ENCODE measurements at places on chromosomes 5 and 9. TPM values are rescaled to one million over a fixed set of nuclear protein-coding genes. Genes with fewer than 3 reads are reported as not detected.

DNA sequence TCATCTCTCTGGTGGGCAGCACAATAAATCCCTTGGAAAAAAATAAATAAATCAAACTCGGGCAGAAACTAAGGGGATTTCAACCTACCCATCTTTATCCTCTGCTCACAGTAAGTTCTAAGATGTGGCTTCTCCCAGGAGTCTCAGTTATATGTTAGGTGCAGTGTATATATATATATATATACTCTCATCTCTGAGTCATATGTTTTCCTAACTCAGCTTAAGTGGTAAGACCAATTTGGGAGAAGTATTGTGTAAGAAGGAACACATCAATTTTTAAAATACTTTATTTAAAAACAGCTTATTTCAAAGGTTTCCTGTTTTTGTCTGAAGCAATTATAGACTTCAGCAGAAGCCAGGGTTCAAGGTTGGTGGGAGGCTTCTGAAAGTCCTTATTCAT lies 20.3 kb upstream of the OSMR start:
- no peak for DNase-seq

- no peak for DNase-seq
Measured at GRCh38 chr5:163760498-163760897, 255.1 kb downstream of the MAT2B start.

Gene LNPEP
- 52.4 TPM for total RNA-seq

Gene FBXW11
- total RNA-seq, result 47.8 TPM

Gene FEM1C
- total RNA-seq, result 32.8 TPM

Gene PCDHGC5
- total RNA-seq, result 2.6 TPM

- DNase-seq, result no peak
Measured at GRCh38 chr5:105150323-105150722, 1587.7 kb upstream of the NUDT12 start.

DNA sequence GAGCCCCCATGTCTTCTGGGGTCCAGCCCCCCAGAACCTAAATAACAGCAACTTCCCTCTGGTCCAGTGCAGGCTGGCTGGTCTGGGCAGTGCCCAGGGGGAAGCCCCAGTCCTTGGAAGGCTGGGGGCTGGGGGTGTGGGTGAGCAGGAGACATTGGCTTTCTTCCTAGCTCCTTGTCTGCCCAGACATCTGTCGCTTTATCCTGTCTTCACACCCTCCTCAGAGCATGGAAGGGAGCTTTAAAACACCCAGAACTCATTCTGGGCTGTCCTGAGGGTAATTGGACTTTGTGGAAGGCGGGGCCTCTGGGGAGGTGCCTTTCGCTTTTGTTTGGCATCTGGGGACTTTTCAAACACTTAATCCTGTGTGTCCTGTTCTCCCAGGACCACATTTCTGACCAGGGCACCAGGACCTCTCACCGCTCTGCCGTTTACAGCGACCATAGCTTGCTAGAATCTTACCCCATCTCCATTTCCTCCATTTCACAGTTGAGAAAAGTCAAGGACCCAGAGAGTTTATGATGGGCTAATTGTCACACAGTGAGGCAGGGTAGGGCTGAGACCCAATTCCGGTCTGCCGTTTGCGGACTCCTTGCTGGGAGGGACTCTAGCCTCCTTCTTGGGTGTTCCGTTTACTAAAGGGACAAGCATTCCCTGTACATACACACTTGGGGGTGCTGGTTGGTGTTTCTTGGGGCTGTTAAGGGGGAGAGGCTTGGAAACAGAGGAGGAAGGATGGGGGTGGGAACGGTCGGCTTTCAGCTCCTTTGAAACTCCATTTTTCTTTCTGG lies 1.1 kb downstream of the GSN start:
- no peak for DNase-seq

Gene BAAT
- total RNA-seq, result not detected

DNA sequence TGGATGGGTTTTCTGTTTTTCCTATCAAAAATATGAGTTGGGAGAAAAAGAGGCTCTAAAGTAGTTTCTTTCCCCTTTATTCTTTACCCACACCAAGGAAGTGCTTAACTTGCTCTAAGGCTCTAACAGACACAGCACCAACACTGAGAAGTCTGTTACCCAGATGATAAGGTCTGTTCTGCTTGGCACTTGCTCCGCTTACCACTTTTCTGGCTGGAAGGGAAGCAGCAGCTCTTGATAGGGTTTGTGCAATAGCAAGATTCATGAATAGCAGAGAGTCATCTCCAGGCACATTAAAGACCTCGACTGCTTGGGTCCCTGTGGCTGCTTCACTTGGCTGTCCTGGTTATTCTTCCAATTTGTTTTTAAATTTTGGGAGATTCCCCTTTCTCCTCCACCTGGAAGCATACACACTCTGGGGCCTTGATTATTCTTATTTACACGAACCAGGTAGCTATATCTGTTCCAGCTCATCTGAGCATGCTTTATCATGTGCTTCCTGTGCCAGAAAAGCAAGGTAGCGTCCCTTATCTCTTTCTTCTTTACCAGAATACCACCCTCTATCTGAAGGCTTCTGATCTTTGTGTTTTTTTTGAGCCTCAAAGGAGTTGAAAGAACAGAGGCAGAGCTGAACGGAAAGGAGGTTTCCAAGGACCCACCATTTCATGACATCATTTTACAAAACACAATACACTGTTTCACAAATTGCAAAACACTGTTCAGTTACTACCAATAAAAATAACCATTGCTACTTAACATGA lies 24.8 kb downstream of the PPP3R2 start:
- no peak for DNase-seq

Gene GABRP
- 0.29 TPM for total RNA-seq

Gene IFNA13
- total RNA-seq, result not detected

- peak; percentile 79 for DNase-seq
Measured at GRCh38 chr9:20623021-20623747, 885 bp upstream of the MLLT3 start.

DNA sequence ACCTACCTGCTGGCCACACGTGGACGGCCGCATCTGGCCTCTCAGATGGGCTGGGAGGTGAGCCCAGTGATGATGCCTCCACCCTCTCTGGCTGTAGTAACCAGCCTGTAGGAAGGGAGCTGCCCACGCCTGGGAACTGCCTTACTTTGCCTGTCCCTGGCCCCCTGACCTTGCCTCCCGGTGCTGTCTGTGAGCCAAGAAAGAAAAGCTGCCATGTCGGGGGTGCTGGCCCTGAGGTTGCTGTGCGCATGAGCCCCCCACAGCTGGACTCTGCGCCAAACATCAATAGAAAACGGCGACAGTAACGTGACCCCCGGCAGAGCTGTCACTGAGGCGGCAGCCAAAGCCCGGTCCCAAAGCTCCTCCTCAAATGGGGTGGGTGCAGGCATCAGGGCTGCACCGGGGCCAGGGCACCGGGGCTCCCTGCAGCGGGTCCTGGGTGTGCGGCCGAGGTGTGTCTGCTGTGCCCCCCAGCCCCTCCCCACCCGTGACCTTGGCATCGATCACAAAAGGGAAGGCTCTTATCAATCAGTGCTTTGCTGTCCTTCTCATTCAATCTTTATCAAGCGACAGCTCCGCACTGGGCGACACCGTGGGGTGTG lies 15.3 kb upstream of the SLC9A3 start:
- DNase-seq, result peak; percentile 58

Gene FSTL4
- not detected for total RNA-seq

- DNase-seq, result no peak
Measured at GRCh38 chr5:58670582-58670981, 87.7 kb downstream of the RAB3C start.

DNA sequence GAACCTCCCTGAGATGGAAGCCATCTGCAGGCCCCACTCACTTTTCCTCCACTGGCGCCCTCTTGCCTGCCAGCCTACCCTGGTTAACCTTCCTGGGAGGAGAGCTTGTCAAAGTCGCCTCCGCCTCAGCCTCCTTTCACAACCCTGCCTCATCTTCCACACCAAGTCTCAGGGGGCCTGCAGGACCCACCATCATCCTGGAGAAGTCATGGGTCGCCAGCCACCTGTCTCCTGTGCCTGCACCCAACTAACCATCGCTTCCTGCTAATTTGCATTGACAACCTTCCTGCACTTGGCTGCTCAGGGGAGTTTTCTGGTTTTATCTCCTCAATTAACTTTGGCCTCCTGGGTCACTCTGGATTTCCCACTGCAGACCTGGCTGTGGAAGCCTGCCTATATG lies 52.8 kb upstream of the GRHPR start:
- no peak for DNase-seq

DNA sequence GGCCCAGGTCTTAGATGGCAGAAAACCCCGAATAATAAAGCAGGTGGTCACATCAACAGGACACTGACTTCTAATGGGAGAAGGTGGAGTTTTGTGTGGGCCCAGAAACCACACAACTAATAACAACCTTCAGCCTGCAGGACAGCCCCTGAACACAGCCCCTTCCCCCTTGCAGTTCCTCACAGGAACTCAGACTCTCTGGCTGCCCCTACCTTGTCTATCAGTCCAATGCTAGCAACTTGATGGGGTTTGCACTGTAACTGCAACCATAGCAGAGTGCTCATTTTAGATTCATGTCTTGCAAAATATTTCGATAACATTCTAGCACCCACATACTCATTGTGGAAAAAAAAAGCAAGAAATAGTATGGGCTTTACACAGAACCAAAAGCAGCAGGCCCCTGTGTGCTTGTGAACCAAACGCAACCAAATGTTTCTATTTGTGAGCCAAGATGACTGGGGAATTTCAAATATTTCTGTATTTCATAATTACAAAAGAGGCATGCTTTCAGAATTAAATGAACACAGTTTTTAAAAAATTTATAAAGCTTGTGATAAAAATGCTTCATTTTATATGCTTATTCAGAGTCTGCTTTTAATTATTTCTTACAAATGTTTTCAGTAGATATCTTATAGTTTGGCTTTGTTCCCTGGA lies 62.7 kb upstream of the PDE4D start:
- DNase-seq, result no peak

Gene ABLIM3
- total RNA-seq, result 45.4 TPM

DNA sequence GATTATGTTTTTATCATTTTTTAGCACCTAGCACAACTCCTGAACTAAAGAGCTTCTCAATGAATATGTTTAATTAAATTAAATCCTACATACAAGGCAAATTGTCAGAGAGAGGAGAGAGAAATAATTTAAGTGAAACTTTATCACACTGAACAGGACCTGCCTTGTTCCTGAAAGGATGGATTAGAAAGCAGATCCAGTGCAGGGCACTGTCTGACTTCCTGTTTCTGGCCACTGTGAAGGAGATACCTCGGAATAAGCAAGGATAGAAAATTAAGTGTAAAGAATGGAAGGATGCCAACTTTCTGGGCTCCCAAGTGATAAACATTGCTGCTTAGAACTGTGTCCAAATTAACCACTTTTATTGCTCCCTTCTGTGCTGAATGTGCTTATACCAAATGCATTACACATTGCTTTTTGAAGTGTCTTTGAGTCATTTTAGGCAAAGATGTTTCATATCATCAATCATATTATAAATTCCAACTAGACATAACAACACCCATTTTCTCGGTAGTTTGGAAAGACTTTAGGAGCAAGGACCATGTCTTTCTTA lies 89.1 kb upstream of the SPDL1 start:
- no peak for DNase-seq

Gene IL4
- total RNA-seq, result not detected

Gene EIF4EBP3
- 11.0 TPM for total RNA-seq
